ENCODE measurements at places on chromosomes 12 and 14. TPM values are rescaled to one million over a fixed set of nuclear protein-coding genes. Genes with fewer than 3 reads are reported as not detected.

The TSPAN9 gene
- total RNA-seq = 1.2 TPM

DNA sequence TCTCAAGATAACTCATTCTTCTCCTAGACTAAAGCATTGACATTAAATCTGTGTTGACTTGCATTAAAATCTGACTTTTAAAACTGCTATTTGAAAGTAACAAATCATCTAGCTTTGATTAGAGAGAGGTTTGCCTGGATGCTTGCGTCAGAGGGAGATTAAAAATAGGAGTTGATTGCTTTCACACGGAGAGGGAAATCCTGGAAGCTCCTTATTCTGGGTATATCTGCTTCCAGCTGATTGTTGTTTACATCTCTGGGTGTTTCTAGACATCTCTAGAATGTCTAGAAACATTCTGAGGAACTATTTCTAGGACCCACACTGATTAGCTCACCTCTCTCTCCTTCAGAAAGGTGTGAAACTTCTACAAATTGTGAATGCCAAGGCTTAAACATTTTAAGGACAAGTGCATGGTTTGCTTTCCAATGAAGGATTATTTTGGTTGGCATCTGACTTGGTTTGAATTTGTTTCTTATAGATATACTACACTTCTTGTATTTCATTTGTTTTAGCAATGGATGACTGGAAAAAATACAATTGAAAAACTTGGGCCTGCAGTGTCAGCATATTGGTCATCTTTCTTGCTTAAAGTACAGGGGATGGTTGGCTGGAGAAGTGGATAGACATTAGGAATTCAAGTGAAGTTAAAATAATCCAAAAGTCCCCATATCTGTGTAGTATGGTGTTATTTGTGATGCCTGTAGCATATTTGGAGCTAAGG lies 2.1 kb downstream of the DIP2B start:
- no peaks in the 10 kb centered on the region for H3K36me3 ChIP-seq
- H3K27me3 ChIP-seq = no peaks in the 10 kb centered on the region
- H3K27ac ChIP-seq = peak overlapping the region; percentile 95
- peaks cover 32% of the 10 kb centered on the region for H3K4me1 ChIP-seq
- DNase-seq = no peak
- H3K4me3 ChIP-seq = peak overlapping the region; percentile 94

The GPR137C gene
- 0.18 TPM for total RNA-seq

GRCh38 chr14:69360438-69361108 lies 37.5 kb downstream of the ERH start:
- no peak for DNase-seq
- H3K4me3 ChIP-seq = no peak overlapping the region
- no peaks in the 10 kb centered on the region for H3K36me3 ChIP-seq
- H3K27ac ChIP-seq = no peak overlapping the region
- H3K4me1 ChIP-seq = peaks cover under 1% of the 10 kb centered on the region
- H3K27me3 ChIP-seq = peaks cover 3% of the 10 kb centered on the region

DNA sequence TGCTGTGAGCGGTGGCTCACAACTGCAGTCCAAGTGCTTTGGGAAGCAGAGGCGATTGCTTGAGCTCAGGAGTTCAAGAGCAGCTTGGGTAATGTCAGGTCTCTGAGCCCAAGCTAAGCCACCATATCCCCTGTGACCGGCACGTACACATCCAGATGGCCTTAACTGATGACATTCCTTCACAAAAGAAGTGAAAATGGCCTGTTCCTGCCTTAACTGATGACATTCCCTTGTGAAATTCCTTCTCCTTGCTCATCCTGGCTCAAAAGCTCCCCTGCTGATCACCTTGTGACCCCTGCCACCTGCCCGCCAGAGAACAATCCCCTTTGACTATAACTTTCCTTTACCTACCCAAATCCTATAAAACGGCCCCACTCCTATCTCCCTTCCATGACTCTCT lies 48.6 kb downstream of the SLC25A47 start:
- H3K27ac ChIP-seq = no peak overlapping the region
- H3K4me3 ChIP-seq = no peak overlapping the region
- H3K4me1 ChIP-seq = peaks cover 28% of the 10 kb centered on the region
- peaks cover 28% of the 10 kb centered on the region for H3K36me3 ChIP-seq
- no peak for DNase-seq
- no peaks in the 10 kb centered on the region for H3K27me3 ChIP-seq

- H3K36me3 ChIP-seq = no peaks in the 10 kb centered on the region
- peak; percentile 25 for DNase-seq
- peaks cover 12% of the 10 kb centered on the region for H3K27me3 ChIP-seq
- H3K4me3 ChIP-seq = no peak overlapping the region
Observed at GRCh38 chr12:117875744-117876435, 92.9 kb downstream of the KSR2 start.

The TAS2R13 gene
- total RNA-seq = 1.2 TPM

DNA sequence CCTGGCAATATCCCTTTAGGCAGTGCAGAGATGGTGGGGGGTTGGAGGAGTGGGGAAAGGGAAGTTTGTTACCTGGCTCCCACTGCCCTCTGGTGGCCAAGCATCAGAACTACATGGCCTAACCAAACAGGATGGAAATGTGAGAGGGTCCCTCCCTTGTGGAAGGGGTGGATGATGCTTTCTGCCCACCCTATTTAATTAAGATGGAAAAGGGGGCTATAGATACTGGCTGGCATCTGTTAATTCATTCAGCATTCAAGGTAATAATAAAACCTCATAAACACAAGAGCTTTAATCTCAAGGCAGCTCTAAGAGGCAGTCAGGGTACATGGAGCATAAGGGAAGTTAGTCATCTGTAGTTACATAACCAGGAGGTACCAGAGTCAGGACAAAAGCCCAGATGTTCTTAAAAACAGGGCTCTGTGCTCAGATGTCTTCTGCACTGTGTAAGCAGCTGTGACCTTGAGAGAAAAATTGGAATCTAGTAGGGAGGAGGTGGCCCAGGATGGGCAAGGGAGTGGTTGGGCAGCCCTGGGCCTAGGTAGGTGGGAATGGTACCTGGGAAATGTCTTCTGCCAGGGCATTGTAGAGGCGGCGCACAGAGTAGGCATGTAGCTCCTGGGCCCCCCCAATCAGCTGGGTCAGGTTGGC lies 4.6 kb downstream of the AP1G2 start:
- DNase-seq = peak; percentile 61
- H3K27me3 ChIP-seq = no peaks in the 10 kb centered on the region
- peaks cover 34% of the 10 kb centered on the region for H3K4me1 ChIP-seq
- H3K4me3 ChIP-seq = no peak overlapping the region
- no peak overlapping the region for H3K27ac ChIP-seq
- peaks cover 8% of the 10 kb centered on the region for H3K36me3 ChIP-seq

- peaks cover 5% of the 10 kb centered on the region for H3K4me1 ChIP-seq
- H3K36me3 ChIP-seq = peaks cover 5% of the 10 kb centered on the region
- peak overlapping the region; percentile 12 for H3K27ac ChIP-seq
- H3K27me3 ChIP-seq = peaks cover 41% of the 10 kb centered on the region
- peak overlapping the region; percentile 80 for H3K4me3 ChIP-seq
Observed at GRCh38 chr14:104844306-104845032, 20.6 kb upstream of the CEP170B start.

DNA sequence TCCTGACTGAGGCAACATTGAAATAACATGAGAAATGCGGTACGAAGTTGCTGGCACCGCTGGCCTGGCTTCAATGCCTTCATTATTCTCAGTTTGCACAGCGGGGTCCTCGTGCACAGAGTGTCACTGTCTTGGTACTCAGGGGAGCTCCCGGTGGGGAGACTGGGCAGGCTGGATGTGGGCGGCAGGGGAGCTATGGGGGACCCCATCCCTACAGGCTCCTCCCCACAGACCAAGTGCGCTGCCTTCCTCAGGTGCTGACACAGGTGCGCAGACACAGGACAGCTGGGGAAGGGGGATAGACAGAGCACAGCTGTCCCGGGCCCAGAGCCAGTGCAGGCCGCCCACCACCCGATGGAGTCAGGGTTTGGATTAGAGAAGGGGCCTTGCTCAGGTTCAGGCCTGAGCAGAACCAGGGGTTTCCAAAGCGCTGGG lies 270.1 kb downstream of the ADGRD1 start:
- peaks cover 7% of the 10 kb centered on the region for H3K27me3 ChIP-seq
- H3K4me3 ChIP-seq = no peak overlapping the region
- DNase-seq = no peak
- H3K36me3 ChIP-seq = no peaks in the 10 kb centered on the region
- H3K27ac ChIP-seq = no peak overlapping the region
- H3K4me1 ChIP-seq = peaks cover 11% of the 10 kb centered on the region

- peaks cover 2% of the 10 kb centered on the region for H3K4me1 ChIP-seq
- peaks cover 8% of the 10 kb centered on the region for H3K27me3 ChIP-seq
- no peaks in the 10 kb centered on the region for H3K36me3 ChIP-seq
- H3K4me3 ChIP-seq = no peak overlapping the region
- DNase-seq = no peak
Observed at GRCh38 chr14:63299351-63300110, 19.2 kb downstream of the GPHB5 start.

GRCh38 chr14:99519931-99520421 lies 38.8 kb downstream of the CCNK start:
- H3K27me3 ChIP-seq = no peaks in the 10 kb centered on the region
- DNase-seq = no peak
- no peak overlapping the region for H3K27ac ChIP-seq
- H3K36me3 ChIP-seq = no peaks in the 10 kb centered on the region
- peaks cover 8% of the 10 kb centered on the region for H3K4me1 ChIP-seq
- H3K4me3 ChIP-seq = no peak overlapping the region

The WNT1 gene
- total RNA-seq = 0.52 TPM

GRCh38 chr12:96652870-96653269 lies 163.5 kb downstream of the CFAP54 start:
- no peak overlapping the region for H3K4me3 ChIP-seq
- H3K27me3 ChIP-seq = no peaks in the 10 kb centered on the region
- H3K36me3 ChIP-seq = no peaks in the 10 kb centered on the region
- no peak for DNase-seq
- no peaks in the 10 kb centered on the region for H3K4me1 ChIP-seq

DNA sequence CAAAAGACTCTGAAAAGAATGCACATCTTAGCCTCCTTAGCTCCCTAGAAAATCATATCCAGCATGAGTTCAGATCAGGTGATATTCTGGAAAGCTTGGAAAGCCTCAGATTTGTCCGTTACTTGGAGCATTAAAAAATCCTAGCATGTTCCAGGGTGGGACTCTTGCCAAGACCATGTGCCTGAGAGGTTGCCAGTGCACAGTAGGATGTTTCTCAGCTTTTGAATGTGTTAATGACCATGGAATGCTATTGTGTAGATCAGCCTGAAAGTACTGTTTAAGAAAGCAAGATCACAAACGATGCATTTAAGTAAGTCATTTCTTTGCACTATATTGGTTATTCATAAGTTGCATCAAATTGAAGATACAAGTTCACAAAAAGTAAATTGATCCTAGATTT lies 230.5 kb downstream of the ETNK1 start:
- DNase-seq = no peak
- no peak overlapping the region for H3K4me3 ChIP-seq
- H3K4me1 ChIP-seq = no peaks in the 10 kb centered on the region
- no peak overlapping the region for H3K27ac ChIP-seq

The OTOGL gene
- total RNA-seq = not detected

GRCh38 chr14:72962829-72963312 lies 36.6 kb downstream of the DCAF4 start:
- H3K27ac ChIP-seq = no peak overlapping the region
- DNase-seq = no peak
- no peaks in the 10 kb centered on the region for H3K27me3 ChIP-seq
- peaks cover 4% of the 10 kb centered on the region for H3K4me1 ChIP-seq
- H3K36me3 ChIP-seq = no peaks in the 10 kb centered on the region
